ENCODE measurements at places on chromosomes 6 and 20.

GRCh38 chr20:49024220-49024619 lies 21.9 kb upstream of the CSE1L start:
- no peak for DNase-seq

DNA sequence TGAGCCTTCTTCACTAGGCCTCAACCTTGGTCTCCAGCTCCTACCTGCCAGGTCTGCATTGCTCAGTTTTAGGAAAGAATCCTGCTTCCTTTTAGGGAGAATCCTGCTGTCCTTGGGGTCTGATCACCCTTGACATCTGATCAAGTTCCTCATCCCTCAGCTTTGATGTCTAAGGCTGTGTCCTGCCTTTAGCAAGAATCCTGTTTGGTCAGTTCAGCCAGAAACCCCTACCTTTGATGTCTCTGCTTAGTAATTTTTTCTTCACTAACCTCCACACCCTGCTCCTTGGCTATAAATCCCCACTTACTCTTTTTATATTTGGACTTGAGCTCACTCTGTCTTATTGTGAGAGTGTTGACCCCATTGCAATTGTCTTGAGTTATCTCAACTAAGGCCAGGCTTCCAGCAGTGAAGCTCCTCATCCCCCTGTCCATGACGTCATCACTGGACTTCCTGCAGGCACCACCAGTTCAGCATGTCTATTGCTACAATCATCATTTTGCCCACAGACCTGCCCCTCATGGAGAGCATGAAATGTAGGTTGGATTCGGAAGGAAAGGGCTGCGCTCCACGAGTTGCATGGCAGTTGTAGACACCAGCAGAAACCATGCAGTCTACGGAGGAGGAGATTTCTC lies 4.7 kb upstream of the CST5 start:
- DNase-seq, result no peak

DNA sequence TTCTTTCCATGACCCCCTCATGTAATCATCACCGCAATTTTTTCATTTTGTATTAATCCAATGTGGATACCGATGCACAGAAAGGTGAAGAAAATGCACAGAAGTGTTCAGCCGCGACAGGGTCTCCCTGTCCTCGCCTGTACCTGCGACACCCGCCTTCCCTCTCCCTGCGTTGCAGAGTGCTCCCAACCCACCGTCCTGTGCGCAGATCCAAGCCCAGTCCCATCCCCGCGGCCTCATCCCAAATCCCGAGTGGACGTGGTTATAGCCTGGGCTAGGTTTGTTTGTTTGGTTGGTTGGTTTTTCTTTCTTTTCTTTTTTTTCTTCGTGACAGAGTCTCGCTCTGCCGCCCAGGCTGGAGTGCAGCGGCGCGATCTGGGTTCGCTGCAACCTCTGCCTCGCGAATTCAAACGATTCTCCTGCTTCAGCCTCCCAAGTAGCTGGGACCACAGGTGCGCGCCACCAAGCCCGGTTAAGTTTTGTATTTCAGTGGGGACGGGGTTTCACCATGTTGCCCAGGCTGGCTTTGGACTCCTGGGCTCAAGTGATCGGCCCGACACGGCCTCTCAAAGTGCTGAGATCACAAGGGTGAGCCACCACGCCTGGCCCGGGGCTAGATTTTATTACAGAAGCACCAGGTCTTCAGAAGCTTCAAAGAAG lies 536 bp upstream of the RAET1G start:
- no peak for DNase-seq

- DNase-seq, result no peak
Measured at GRCh38 chr20:17992224-17992637, 23.4 kb downstream of the MGME1 start.

- no peak for DNase-seq
Measured at GRCh38 chr6:113847447-113847846, 9.7 kb upstream of the MARCKS start.

DNA sequence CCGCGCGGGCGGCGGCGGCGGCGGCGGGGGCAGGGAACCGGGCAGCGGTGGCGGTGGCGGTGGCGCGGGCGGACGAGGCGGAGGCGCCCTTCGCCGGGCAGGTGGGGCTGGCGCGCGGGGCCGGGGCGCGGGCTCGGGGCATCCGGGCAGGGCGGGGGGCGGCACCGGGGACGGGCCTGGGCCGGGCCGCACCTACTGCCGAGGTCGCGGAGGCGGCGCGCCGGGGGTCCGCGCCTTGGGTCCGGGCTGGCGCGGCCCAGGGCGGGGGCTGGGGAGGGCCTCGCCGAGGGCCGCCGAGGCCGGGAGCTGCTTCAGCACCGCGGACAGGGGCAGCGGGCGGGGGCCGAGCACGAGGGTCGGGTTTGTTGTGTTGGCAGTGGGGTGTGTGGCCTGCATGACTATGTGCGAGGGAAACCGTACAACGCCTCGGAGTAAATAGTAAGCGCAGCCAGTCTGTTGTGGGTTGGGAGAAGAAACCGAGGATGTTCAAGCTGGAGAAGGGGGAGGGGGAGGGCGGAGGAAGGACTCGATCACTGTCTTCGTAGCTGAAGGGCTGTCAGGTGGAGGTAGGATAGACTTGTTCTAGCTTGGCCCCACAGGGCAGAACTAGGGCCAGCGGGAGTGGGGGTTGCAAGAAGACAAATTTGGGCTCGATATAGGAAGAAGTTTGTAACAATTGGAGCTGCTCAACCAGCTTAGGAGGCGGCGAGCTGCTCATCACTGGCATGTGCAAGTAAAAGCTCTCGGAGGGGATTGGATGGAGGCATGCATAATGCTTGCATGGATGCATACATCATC lies 593 bp downstream of the MMP24 start:
- no peak for DNase-seq

DNA sequence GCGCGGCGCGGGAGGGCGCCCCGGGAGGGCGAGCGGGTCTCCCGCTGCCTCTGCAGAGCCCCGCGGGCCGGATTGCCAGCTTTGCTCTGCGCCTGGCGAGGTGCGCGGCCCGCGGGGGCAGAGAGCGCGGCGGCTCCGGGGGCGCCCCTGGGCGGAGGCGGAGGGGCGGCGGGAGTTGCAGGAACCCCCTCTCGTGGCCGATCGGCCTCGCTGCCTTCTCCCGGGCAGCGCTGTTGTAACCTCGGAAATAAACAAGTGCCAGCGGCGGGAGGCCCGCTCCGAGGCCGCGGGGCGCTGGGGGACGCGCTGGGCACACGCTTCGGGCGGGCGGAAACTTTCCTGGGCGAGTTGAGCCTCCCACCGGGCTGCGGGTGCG lies 1.2 kb downstream of the CDH4 start:
- DNase-seq, result no peak

GRCh38 chr6:143601504-143601903 lies 76.3 kb upstream of the PHACTR2 start:
- DNase-seq, result no peak

DNA sequence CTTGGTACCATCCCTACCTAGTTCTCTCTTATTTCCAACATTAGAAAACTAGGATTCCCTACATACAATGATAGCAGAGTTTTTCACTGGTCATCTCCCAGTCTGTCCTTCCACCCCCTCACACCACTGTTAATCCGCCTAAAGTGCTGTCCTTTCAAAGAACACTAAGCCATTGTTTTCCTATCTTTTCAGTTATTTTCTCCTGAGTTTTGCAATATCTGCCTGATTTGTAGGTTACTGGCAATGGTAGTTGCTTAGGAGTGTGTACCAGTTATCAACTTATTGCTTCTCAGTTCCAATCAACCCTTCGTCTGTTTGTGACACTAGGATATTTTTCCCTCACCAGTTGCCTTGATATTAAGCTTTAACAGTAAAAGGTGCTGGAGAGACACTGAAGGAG lies 135.0 kb downstream of the EPM2A start:
- no peak for DNase-seq

DNA sequence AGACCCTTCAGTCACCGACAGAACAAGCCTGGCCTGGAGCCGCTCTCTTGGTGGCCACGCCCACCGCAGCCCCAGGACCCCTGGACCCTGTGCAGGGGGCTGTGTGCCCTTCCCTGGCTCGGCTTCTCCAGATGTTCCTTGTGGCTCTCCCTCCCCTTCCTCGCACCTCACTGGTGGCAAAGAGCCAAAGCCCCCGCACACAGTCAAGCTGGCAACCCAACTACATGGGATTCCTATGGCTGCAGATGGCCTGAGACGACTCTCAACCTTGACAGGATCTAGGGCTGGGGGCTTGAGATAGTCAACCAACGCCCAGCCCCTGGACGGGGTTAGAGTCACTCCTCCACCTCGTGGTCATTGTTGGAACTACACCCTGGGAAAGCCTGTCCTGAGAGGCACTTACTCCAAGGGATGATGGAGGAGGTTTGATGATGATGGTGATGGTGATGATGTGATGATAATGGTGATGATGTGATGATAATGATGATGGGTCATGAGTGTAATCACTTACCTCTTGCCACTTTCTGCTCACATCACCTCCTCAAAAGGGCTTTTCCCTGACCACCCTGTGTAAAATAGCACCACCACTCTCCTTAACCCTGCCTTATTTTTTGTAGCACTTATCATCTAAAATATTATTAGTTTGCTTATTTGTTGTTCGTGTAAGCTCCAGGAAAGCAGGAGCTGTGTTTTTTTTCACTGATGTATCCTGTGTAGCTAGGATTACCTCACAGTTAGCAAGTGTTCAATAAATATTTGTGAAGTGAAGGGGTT lies 278.4 kb downstream of the LRFN2 start:
- DNase-seq, result peak; percentile 36

GRCh38 chr6:35079311-35080000 lies 61.7 kb downstream of the TCP11 start:
- DNase-seq, result no peak

DNA sequence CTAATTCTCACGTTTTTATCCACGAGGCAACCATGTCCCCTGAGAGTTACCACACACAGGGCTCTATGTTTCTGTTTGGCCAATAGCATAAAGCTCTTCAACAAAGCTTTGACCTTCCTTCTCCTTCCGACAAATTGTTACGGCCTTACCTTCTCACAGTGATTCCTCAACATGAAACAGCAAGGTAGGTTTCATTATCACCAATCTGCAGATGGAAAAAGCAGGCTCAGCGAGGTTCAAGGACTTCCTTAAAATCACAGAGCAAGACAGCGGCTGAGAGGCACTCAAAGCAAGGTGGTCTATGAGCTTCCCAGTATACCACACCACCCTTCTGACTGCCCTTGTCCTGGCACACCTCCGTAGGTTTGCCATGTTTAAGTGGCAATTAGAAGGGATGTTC lies 360.0 kb downstream of the CD83 start:
- no peak for DNase-seq

DNA sequence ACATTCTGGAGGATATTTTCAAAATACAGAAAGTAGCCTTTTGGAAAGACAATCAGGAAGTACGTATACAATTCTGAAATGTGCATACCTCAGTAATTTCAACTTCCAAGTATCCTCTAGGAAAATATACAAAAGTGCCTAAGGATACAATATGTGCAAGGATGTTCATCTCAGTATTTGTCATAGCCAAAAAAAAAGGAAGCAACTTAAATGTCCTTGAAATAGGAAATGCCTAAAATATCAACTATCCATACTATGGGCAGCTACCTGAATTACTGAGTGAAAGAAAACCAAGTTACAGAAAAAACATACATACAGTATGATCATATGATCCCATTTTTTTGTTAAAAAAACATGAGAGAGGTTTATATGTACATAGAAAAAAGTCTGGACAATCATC lies 1.5 kb downstream of the PPIL1 start:
- no peak for DNase-seq

DNA sequence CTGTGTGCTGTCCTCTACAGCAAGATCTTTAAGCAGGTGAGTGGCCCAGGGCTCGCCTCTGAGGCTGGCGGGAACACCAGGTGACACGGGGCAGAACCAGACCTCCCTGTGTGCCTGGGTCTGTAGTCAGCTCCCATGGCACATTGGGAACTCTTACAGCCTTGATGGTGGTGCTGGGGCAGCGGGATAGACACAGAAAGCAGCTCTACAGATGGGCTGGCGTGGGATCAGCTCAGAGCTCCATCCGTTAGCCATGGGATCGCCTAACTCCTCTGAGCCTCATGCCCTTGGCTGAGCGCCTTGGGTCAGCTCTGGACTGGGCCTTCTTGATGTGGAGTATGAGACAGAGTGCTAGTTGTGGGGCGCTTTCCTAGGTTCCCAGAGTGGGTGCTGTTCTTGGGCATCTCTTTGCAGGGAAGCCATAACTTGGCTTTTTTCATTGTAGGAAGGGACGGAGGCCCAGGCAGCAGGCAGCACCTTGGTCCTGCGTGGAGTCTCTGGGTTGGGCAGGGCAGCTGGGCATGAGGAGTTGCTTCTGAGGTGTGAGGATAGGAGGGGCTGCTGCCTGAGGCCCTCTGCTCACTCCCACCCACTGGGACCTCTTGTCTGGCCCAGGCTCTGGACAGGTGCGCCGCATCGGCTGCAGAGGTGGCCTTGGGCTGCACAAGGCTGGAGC lies 51.3 kb downstream of the EFCAB8 start:
- DNase-seq, result no peak

DNA sequence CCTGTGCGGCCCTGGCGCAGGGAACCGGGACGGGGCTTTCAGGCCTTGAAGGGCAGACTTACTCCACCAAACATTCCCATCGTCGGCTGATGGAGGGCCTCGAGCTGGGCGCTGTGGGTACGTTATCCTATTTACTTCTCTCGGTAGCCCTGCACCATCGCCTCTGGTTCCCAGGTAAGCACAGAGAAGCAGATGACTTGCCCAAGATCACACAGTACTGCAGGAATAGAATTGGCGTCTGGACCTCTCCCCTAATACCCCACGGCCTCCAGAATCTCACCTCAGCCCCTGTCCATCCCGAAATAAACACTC lies 46.4 kb downstream of the PDYN start:
- no peak for DNase-seq
